ENCODE measurements at places on chromosomes 16 and 17. TPM values are rescaled to one million over a fixed set of nuclear protein-coding genes. Genes with fewer than 3 reads are reported as not detected.

DNA sequence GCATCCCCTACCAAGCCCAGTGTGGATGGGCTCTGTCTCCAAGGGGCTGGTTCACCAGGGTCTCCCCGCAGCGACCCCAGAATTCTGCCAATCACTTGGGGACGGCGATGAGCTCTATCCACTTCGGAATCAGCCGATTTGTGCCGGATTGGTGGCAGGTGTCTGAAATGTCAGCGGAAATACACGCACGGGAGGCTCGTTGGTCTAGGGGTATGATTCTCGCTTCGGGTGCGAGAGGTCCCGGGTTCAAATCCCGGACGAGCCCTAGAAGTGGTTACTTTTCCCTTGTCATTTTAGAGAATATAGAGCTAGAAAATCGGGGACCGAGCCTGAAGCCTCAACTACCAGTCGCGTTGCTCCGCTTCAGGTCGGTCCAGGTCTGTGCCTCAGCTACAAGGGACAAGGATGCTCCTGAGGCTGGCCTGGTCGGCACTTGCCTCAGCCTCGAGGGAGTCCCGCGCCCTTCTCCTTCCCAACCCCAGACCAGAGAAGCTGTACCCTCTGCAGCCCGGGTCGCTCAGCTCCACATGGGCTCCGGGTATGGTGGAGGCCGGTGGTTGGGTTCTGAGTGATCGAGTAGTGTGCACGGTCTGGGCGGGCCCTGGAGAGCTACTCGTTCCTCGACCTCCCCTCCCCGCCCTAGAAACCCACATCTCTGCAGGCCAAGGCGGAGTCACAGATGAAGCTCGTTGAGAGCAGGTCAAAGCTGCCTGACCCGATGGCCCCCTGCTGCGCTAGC, 16.0 kb upstream of the OR1F1 start:
- peaks cover 35% of the 10 kb centered on the region for H3K4me1 ChIP-seq
- no peaks in the 10 kb centered on the region for H3K36me3 ChIP-seq
- peaks cover 92% of the 10 kb centered on the region for H3K27me3 ChIP-seq
- DNase-seq, result no peak

The CDH8 gene
- 5.8 TPM for total RNA-seq

GRCh38 chr17:73879987-73880386, 235.7 kb upstream of the SDK2 start:
- H3K27ac ChIP-seq, result no peak overlapping the region
- no peaks in the 10 kb centered on the region for H3K4me1 ChIP-seq
- H3K27me3 ChIP-seq, result peaks cover 48% of the 10 kb centered on the region

GRCh38 chr16:10581507-10581906, 1.1 kb upstream of the EMP2 start:
- peak overlapping the region; percentile 94 for H3K27ac ChIP-seq
- no peak overlapping the region for H3K4me3 ChIP-seq
- DNase-seq, result no peak
- no peaks in the 10 kb centered on the region for H3K27me3 ChIP-seq
- H3K4me1 ChIP-seq, result peaks cover 43% of the 10 kb centered on the region

The CMTM1 gene
- total RNA-seq, result 1.5 TPM

The OR1A1 gene
- total RNA-seq, result not detected

- no peak overlapping the region for H3K27ac ChIP-seq
- H3K4me3 ChIP-seq, result no peak overlapping the region
- no peak for DNase-seq
- H3K36me3 ChIP-seq, result peaks cover 67% of the 10 kb centered on the region
- H3K27me3 ChIP-seq, result no peaks in the 10 kb centered on the region
Observed at GRCh38 chr16:16127469-16128116, 95.7 kb downstream of the ABCC6 start.

The DERL2 gene
- 25.7 TPM for total RNA-seq

DNA sequence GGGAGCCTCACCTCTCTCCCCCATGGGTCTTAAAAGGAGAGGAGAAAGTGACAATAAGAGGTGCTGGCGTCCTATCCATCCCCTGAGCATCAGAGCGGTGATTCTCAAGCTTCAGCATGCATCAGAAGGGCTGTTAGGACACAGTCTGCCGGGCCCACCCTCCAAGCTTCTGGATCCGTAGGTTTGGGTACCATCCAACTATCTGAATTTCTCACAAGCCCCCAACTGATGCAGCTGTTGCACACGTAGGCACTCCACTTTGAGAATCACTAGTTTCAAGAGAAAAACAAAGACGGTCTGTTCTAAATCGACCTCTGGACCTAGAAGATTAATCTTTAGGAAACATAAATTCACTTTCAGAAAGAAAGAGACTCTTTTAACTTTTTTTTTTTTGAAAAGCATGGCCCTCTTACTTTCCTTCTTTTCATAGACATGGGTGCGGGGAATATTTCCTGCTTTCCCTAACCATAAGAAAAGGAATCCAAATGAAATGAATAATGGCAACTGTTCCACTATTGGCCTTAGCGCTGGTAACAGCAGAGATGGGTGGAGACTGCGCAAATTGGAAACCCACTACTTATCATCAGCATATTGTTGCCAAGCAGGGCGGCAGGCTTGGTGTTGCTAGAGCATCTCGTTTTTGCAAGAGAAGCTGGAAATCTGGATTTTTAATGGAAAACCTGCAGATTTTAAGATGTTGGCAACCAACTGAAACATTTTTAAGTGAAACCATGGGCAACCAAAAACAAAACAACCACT, 144.4 kb downstream of the GAS7 start:
- DNase-seq, result no peak
- H3K4me1 ChIP-seq, result peaks cover 34% of the 10 kb centered on the region
- H3K4me3 ChIP-seq, result no peak overlapping the region
- H3K27ac ChIP-seq, result peak overlapping the region; percentile 43
- no peaks in the 10 kb centered on the region for H3K27me3 ChIP-seq

GRCh38 chr16:12796498-12796897, 7.2 kb downstream of the CPPED1 start:
- no peaks in the 10 kb centered on the region for H3K36me3 ChIP-seq
- H3K27me3 ChIP-seq, result no peaks in the 10 kb centered on the region
- no peak overlapping the region for H3K27ac ChIP-seq
- no peak overlapping the region for H3K4me3 ChIP-seq

DNA sequence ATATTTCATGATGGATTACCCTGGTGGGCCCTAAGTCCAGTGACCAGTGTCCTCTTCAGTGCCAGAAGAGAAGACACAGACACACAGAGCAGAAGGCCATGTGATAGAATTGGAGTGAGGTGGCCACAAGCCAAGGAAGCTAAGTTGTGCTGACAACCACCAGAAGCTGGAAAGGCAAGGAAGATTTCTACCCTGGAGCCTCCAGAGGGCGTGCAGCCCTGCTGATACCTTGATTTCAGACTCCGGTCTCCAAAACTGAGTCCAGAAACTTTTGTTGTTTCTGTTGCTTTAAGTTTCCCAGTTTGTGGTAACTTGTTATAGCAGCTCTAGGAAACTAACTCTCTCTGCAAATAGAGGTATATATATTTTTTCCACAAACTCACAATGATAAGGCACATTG, 396.6 kb upstream of the ASIC2 start:
- H3K27ac ChIP-seq, result no peak overlapping the region
- DNase-seq, result no peak
- H3K4me3 ChIP-seq, result no peak overlapping the region
- no peaks in the 10 kb centered on the region for H3K4me1 ChIP-seq
- peaks cover 25% of the 10 kb centered on the region for H3K27me3 ChIP-seq

GRCh38 chr17:45397796-45398195, 34.9 kb downstream of the ARHGAP27 start:
- peaks cover 79% of the 10 kb centered on the region for H3K36me3 ChIP-seq
- no peak overlapping the region for H3K27ac ChIP-seq
- DNase-seq, result no peak
- H3K4me1 ChIP-seq, result peaks cover 5% of the 10 kb centered on the region
- no peak overlapping the region for H3K4me3 ChIP-seq
- no peaks in the 10 kb centered on the region for H3K27me3 ChIP-seq

The PDILT gene
- not detected for total RNA-seq

DNA sequence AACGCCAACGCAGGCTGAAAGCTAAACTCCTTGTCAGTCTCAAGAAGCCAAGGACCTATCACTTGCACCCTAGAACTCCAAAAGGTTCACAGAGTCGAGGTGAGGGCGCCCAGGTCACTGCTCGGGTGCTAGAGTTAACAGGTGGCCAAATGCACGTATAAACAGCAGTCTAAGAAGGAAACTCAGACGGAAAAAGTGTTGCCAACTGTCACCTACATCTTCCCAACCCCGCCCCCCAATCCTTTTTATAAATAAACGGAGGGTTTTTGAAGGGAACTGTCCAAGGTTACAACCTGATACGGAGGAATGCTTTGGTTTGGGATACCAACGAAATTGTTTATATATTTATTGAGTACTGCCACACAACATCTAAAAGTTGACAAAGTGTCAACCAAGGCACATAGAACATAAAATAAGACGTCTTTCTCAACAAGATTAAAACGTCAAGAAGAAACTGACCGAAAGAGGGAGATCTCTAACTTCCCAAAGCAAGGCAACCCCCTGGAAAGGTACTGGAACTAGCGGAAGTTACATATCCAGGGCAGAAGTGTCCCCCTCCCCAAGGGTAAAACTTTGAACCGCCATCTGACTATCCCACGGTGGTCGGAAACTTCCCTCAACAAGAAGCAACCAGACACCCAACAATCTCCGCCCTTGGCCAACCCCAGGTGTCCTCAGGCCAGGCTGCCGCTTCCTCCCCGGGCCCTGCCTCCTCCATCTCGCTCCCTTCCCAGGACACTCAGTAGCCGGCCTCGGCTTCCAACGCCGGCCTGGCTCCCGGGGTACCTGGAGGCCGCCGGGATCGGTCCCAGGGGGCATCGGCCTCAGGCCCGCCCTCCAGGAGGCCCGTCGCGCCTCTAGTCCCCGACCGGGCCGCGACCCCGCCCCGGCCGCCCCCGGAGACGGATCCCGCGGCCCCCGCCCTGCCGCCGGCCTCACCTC, 982 bp downstream of the SPAG9 start:
- peaks cover 48% of the 10 kb centered on the region for H3K4me1 ChIP-seq
- peak; percentile 82 for DNase-seq
- H3K36me3 ChIP-seq, result no peaks in the 10 kb centered on the region
- peak overlapping the region; percentile 100 for H3K27ac ChIP-seq
- peak overlapping the region; percentile 75 for H3K4me3 ChIP-seq

- peaks cover 5% of the 10 kb centered on the region for H3K4me1 ChIP-seq
- H3K36me3 ChIP-seq, result peaks cover 74% of the 10 kb centered on the region
- H3K27ac ChIP-seq, result no peak overlapping the region
- no peaks in the 10 kb centered on the region for H3K27me3 ChIP-seq
Observed at GRCh38 chr17:82613283-82614094, 34.8 kb downstream of the WDR45B start.

The LGALS9 gene
- total RNA-seq, result 10.6 TPM

DNA sequence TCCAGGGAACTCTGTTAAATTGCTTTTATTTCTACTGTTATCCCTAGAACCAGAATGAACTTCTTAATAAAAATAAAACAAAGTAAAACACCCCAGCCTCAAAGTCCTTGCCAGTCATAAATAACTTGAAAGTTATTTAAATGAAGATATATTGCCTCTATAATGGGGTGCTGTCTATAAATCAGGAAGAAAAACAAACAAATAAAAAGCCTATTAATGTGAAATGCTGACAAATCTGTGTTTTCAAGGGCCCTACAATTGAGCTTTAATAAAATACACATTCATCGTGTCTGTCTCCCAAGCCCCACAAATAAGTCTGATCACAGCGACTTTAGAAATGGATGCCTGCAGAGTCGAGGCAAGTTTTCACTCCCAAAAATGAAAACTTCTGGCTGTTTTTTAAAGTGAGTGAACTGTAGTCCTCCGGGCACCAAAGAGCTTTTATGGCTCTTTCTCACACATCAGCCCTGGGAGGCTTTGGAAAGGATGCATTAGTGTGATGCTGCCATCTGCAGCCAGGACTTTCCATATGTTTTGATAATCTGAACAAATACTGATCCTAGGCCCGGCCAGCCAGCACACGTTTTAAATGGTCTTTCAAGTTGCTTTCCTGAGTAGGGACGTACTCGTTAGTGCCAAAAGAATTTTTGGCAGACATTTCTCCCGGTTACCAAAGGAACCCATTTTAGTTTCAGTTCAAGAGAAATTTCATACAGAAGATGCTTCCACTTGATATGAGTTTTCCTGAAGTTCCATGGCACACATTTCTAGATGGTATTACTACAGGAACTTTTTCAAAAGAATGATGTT, 16.3 kb downstream of the NACA2 start:
- peaks cover 14% of the 10 kb centered on the region for H3K27me3 ChIP-seq
- H3K36me3 ChIP-seq, result no peaks in the 10 kb centered on the region
- H3K4me1 ChIP-seq, result no peaks in the 10 kb centered on the region
- DNase-seq, result no peak

DNA sequence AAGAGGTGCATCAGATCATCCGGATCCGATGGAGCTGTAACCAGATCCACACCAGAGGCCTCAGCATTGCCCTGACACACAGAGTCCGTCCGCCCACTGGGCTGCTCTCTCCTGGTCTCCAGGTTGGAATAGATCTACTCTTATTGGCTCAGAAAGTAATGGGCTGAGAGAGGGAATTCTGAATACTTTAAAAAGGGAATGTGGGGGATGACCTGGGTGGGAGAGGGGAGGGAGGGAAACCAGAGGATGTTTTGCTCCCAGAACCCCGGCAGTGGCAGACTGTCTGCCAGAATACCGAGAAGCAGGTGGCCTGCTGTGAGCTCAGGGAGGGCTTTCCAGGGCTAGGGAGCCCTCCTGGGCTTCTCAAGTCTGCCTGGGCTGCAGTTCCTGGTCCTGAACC, 126.5 kb downstream of the ENGASE start:
- DNase-seq, result no peak
- H3K27me3 ChIP-seq, result peaks cover 86% of the 10 kb centered on the region
- no peak overlapping the region for H3K4me3 ChIP-seq

DNA sequence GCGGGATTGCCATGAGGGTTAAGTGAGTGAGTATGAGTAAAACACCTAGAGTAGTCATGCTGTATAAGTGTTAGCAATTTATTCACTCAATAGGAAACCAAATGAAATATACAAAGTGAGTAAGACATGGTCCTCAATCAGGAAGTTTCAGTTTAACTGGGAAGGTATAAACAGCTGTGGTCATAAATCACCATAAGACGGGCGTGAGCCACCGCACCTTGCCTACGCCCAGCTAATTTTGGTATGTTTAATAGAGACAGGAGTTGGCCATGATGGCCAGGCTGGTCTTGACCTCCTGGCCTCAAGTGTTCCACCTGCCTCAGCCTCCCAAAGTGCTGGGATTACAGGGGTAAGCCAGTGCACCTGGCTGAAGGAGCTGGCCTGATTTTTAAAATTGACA, 27.0 kb downstream of the RNF135 start:
- no peak for DNase-seq
- H3K27me3 ChIP-seq, result no peaks in the 10 kb centered on the region
- H3K27ac ChIP-seq, result no peak overlapping the region

DNA sequence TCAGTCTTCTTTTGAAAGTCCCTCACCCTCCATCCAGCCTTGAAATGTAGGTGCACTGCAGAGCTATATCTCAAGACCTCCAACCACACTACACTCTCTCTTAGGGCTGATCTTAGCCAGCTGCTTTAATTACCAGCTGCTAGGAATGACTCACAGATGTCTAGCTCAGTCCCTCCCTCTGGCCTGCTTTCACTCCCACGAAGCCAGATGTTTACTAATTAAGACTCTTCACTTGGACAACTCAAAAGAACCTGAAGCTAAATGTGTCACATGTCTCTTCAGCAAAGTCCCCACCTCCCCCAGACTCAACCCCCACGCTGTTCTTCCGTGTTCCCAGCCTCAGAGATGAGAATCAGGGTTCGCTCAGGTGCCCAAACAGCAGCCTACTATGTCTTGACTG, 2.6 kb downstream of the GTF3C1 start:
- H3K36me3 ChIP-seq, result peaks cover 31% of the 10 kb centered on the region
- H3K27me3 ChIP-seq, result no peaks in the 10 kb centered on the region
- H3K4me3 ChIP-seq, result no peak overlapping the region
- H3K27ac ChIP-seq, result peak overlapping the region; percentile 53
- H3K4me1 ChIP-seq, result peaks cover 51% of the 10 kb centered on the region

All from suprapubic skin (tissue), 4 donors.